Stimulated activated CD8-positive, alpha-beta memory T cell treated with anti-CD3 and anti-CD28 coated beads, Interleukin-4, amount 100 ng/mL, for 1 hour (primary cell): ENCODE measurements at places on chromosomes 2 and 18.

- DNase-seq = no peak
Measured at GRCh38 chr2:27185331-27186026, 26.4 kb upstream of the ATRAID start.

GRCh38 chr2:122368576-122369243 is 613.3 kb downstream of the TSN start:
- no peak for DNase-seq

DNA sequence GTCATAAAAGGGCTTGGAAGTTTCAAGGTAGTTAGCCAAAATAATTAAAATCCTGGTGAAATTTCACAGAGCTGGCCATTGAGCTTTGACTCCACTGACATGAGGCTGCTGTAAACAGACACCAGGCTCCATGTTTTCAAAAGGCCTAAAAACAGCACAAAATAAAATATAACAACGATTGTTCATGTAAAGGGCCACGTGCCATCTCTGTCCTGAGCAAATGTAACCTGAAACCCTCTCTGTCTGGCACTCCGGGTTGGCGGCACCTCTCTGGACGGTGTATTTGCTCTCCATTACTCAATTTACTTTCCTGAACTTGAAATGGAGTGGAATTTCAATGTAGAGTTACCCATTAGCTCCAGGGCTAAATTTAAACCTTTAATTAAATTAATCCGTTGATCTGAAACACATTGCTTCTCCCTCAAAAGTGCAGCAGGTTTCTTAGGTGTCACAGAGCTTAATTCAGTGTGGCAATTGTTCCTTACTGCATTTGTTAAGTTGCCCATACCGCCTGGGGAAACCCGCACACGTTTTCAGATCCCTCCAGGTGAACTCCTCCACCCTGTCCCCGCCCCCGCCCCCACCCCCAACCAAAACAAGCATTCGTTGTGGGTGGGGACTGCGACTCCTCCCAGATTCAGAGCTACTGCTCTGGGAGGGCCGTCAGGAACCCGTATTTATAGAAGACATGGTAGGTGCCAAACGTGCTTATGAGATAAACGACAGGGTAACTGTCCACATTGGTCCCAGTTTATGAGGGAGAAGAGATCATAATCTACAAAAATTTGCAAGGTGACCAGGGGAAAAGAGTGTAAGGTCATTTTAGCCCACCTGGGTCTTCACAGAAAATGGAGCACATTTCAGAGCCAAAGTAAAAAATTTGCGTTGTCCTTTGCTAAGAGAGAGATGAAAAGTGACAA is 1.2 kb upstream of the CABLES1 start:
- no peak for DNase-seq

DNA sequence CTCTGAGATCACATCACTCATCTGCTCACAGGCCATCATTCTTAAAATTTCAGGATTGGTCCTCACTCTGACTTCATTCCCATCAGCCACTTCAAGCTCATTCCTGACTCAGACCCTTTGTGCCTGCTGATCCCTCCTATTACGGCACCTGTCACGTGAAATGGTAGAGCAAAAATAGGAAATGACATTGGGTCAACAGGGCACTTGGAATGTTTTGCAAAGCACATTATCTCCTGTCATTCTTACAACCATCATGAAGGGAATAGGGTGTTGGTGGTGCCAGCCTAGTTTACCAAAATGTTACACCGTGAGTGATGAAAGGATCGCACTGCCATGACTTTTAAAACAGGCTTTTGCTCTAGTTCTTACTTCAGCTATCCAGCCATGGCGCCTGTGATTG is 61.1 kb downstream of the EIF5B start:
- no peak for DNase-seq

DNA sequence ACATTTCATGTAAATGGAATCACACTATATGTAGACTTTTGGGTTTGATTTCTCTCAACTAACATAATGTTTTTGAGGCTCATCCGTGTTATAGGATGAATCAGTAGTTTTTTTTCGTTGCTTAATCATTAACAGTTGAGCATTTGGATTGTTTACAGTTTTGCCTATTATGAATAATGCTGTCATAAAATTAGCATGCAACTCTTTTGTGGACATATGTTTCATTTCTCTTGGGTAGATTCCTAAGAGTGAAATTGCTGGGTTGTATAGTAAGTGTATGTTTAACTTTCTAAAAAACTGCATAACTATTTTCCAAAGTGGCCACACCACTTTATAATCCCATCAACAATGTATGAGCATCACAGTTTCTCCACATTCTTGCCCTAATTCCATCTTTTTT is 7.7 kb upstream of the RHBDD1 start:
- DNase-seq = no peak

DNA sequence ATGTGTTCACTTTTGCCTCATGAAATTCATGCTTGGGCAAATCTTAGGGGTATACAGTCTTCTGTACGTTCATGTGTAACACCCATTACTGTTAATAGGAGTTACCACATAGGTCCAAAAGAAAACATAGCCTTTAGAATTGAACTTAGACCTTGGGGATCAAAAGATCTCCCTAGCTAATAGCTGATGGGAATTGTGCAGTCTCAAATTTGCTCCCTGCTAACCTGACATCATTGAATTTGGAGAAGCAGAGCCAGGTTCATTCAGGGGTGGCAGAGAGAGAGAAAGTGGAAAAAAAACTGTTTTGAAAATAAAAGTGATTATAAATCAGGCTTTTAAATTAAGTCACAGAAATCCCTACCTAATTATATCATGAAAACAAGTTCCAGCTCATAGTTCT is 28.0 kb upstream of the PPP3R1 start:
- DNase-seq = no peak

GRCh38 chr2:135651717-135652116 is 89.9 kb upstream of the UBXN4 start:
- no peak for DNase-seq

- no peak for DNase-seq
Measured at GRCh38 chr18:12749121-12749520, 46.3 kb downstream of the PSMG2 start.

GRCh38 chr2:28163627-28164279 is 228.9 kb upstream of the FOSL2 start:
- no peak for DNase-seq

GRCh38 chr18:71405169-71405809 is 1116.4 kb downstream of the SOCS6 start:
- no peak for DNase-seq

GRCh38 chr2:41933585-41934320 is 114.1 kb upstream of the PKDCC start:
- DNase-seq = no peak

DNA sequence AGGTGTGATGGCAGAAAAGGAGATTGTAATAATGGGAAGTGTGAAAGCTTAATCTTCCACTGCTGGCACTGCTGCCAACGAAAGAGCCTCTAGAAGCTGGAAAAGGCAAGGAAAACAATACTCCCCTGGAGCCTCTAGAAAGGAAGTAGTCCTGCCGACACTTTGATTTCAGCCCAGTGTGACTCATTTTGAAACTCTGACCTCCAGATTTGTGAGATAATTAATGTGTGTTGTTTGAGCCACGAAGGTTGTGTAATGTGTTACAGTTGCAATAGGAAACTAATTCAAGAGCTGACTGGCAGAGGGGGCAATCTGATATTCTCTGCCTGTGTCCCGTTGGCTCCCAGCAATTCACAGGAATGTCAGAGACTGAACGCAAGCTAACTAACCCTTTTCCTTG is 219.2 kb upstream of the UBE2E3 start:
- no peak for DNase-seq

DNA sequence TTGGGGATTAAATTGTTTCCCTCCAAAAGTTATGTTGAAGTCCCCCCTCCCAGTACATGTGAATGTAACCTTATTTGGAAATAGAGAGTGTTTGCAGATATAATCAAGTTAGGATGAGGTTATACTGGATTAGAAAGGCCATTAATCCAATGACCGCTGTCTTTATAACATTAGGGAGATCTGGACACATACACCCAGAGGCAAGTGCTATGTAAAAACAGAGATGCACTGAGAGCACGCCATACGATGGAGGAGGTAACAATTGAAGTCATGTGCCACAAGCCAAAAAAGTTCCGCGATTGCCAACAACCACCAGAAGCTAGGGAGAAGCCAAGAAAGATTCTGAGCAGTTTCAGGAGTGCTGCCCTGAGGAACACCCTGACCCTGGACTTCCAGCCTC is 153.3 kb downstream of the RNF144A start:
- no peak for DNase-seq

- no peak for DNase-seq
Measured at GRCh38 chr2:114659880-114660279, 217.4 kb downstream of the DPP10 start.

- no peak for DNase-seq
Measured at GRCh38 chr2:239224199-239224570, 176.6 kb downstream of the HDAC4 start.

GRCh38 chr2:46329803-46330775 is 32.9 kb downstream of the EPAS1 start:
- DNase-seq = no peak

GRCh38 chr2:203820969-203821368 is 46.6 kb upstream of the CTLA4 start:
- DNase-seq = no peak

DNA sequence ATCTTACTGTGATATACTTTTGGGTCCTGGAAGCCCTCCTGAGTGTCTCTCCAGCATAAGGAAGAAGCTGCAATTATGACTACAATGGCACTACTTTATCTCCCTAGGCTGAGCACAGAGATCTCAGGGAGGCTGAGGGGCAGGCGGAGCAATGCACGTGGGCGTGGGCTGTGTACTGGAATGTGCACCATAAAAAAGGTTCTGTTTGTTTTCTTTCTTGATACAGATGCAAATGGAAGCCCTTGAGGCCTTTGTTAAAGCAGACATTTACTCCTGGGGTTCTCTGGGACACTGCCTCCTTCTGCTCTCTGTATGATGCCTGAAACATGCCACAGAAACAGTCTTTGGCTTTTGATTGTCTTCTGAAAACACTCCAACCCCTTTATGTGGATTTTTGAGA is 79.1 kb upstream of the DLX2 start:
- no peak for DNase-seq

DNA sequence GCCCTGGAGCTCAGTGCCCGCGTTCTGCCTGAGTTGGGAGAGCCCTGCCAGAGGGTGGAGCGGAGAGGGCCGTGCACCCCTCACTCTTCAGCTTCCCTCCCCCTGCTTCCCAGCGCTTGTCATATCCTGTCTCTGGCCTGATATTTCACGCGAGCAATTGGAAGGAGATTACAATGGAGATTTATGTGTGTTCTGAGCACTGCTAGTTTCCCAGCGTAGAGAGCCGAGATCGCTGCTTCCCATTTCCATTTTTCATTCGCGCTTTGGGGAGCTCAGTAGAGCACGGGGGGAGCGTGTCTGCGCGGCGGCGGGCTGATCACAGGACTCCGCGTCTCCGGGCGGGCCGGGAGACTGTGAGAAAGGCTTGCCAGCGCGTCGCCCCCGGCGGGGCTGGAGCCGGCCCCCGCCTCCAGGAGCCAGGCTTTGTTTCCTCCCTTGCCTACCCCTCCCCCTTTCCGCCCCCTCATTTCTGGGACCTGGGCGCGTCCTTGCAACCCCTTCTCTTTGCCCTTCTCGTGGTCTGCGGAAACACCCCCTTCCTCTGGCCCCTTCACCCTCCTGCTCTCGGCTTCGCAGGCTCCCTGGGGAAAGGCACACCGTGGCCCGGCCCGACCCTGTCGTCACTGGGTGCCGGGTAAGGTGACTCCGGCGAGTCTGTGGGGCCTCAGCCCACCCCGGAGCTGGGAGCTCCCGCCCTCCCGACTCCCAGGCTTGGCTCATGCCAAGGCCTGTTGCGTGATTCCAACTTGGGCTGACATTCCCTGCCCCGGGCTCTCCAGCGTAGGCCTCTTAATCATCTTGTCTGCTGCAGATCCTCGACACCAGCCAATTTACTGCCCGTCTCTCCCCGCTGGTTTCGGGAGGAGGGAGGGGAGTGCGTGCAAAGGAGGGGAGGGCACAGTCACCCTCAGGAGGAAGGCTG is 5.8 kb downstream of the DLX2 start:
- no peak for DNase-seq

DNA sequence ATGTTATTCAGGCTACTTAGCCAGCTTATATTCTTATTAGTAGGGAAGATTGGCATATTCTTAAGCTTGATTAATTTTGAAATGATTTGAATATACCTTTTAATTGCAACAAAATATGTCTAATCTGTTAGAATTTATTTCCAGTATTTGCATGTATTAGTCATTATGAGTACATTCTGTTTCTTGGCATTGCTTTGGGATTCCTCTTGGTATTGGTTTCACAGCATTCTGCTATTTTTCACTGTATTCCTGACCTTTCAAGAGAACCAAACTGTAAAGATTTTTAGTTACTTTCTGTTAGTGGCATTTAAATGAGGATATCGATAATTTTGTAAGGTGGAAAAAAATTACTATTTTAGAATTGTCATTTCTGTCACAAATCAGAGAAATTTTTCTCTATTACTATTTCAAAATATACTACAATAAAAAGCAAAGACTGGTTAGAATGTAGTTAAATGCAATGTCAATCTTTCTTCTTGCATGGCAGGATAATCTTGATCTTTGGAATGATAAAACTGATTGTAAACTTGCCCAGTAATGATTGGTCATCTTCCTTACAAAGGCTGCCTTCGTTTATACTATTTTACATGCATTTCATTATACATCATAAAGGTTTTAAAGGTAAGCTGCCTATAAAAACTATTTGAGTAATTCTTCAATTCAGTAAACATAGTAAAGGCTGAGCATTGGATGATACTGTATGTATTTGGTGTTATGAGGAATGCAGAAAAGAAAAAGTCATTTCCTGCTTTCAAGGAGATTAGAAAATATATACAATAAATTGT is 86.1 kb downstream of the SLC4A10 start:
- DNase-seq = no peak

- DNase-seq = no peak
Measured at GRCh38 chr2:200383380-200384110, 77.1 kb downstream of the SPATS2L start.

- no peak for DNase-seq
Measured at GRCh38 chr18:45328296-45328695, 287.0 kb upstream of the SLC14A2 start.

- DNase-seq = no peak
Measured at GRCh38 chr2:112710956-112711750, 9.7 kb upstream of the NT5DC4 start.

DNA sequence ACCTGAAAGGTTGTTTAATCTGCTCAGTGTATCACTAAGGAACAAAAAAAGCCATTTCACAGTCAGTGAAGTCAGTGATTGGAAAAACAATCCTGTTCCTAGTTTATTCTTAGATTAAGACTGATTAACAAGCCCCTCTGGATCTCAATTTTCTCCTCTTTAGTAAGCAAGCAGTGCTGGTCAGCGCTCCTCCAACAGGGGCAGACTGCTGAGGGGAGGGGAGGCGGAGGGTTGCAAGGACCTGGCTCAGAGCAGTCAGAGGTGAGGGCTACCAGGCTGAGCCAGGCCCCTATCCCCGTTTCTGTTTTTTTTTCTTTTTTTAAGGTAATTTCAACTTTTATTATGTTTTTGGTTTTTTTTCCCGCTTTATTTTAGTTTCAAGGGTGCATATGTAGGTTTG is 24.7 kb upstream of the KCNS3 start:
- DNase-seq = no peak

- no peak for DNase-seq
Measured at GRCh38 chr18:46320928-46321711, 216.9 kb downstream of the HAUS1 start.

GRCh38 chr2:160570376-160570775 is 76.8 kb upstream of the RBMS1 start:
- no peak for DNase-seq

GRCh38 chr18:77166523-77166922 is 33.9 kb upstream of the MBP start:
- no peak for DNase-seq
